ENCODE measurements at places on chromosomes 2 and 18.

DNA sequence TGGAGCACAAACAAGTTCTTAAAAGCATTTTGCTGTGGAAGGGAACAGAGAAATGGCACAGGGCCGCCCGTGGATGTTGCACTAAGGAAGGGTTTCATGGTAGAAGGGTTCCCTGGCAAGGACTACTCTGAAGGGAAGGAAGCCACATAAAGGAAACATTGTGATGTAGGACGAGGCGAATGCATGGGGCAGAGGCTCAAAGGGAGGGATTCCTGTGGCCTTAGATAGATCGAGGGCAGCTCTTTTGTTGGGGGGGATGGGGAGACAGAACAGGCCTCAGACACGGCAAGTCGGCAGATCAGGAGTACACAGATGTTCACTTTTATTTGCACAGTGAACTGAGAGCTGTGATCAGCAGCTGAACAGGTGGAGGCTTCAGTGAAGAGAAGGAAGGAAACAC is 205.4 kb downstream of the SNTG2 start:
- DNase-seq, result no peak

GRCh38 chr2:37713258-37713700 is 41.8 kb upstream of the CDC42EP3 start:
- peak; percentile 6 for DNase-seq

- DNase-seq, result no peak
Measured at GRCh38 chr2:214069254-214069653, 341.6 kb upstream of the VWC2L start.

DNA sequence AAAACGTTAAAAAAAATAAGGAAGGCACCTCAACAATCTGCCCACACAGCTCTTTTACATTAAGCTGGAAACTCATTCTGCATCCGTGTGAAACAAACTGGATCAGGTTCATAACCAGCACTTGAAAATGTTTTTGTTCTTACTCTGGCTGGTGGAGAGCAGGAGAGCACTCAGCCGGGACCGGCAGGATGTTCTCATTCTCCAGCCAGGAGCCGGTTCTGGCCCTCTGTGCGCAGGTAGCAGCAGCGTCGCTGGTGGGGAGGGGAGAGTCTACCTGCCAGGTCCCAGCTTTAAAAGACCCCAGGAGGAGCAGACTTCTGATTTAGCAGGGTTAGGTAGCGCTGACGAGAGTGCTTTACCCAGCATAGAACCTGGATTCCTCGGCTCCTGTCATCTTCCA is 834.9 kb upstream of the SALL3 start:
- no peak for DNase-seq

- no peak for DNase-seq
Measured at GRCh38 chr2:227414846-227415245, 27.1 kb upstream of the SCYGR1 start.

- no peak for DNase-seq
Measured at GRCh38 chr18:76988827-76989646, 143.5 kb downstream of the MBP start.
